ENCODE measurements at places on chromosomes 2 and 18.

DNA sequence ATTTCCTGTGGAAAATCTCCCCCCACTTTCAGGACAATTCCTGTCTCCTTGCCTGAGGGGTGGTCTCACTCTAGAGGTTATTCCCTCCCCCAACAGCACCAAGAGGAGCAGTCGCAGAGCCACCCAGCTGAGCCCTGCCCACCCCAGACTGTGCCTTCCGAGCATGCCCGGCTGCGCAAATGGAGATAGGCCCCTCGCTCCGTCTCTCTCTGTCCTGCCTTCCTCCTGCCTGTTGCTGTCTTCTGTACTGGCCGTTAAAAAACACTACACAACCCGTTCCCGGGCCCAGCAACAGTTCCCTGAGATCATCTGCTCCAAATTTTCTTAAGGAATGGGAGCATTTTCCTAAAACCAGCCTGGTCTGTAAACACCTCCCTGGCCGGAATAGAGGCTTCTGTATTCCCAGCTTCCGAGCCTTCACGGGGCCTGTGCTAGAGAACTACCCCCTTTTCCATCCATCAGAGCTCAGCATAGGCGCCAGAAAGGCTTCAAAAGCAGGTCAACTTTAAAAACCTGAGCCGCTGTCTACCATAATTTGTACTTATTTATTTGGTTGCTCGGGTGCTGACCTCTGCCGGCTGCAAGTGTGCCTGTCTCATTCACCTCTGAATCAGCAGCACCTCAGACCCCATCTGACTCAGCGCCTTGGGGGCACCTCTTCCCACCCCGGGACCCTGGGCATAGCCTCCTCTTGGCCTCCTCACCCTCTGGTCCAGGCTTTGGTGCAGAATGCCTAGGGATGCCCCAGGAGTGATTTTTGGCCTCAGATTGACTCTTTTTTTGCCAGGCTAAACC is 159.4 kb downstream of the PXDN start:
- no peak for DNase-seq

DNA sequence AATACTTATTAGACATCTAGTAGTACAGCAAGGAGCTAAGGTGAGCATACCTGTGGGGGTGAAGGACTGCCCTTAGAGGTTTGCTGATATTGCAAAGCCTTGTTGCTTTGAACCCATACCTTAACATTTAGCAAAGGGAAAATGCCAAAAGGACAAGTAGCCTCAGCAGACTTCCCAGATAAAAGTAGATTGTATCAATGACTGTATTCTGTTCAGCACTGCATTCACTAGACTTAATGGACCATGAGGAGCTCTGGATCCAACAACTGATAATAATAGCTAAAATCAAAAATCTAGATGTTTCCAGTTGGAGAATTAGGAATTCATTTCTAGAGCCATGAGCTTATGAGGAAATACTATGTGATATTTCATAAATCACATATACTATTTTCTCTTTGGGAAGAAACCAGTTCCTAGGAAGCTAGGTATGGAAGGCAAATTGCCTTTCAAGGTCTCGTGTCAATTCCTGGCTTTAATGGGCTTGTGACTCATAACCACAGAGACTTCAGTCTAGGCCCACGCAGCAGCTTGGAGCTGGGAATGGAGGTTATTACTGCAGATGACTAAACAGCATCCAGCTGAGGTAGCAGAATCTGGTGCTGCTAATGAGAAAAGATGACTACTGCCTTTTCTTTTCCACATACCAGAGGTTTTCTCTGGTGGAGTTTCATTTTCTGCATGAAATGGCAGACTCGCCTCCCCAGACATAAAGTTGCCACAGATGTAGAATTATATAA is 191.2 kb upstream of the NABP1 start:
- DNase-seq, result no peak

GRCh38 chr2:207836521-207837133 is 66.9 kb upstream of the FZD5 start:
- DNase-seq, result no peak

GRCh38 chr2:166375195-166375735 is 479 bp downstream of the SCN9A start:
- DNase-seq, result no peak

DNA sequence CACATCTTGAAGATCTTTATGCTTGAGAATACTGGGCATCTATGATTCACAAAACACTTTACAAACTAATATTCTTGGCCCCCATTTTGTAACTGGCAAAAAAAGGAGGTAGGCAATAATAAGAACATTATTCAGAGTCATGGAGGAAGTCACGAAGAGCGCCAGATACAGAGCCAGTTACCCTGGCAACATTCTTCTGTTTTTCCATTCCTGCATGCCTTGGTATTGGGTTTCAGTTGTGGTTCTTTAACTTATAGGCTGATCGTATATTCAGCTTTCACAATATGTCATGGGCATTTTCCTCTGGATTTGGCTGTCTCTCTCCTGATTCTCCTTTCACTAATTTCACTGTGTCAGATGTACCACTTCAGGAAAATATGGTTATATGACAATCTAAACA is 234.7 kb downstream of the HRH4 start:
- DNase-seq, result no peak

DNA sequence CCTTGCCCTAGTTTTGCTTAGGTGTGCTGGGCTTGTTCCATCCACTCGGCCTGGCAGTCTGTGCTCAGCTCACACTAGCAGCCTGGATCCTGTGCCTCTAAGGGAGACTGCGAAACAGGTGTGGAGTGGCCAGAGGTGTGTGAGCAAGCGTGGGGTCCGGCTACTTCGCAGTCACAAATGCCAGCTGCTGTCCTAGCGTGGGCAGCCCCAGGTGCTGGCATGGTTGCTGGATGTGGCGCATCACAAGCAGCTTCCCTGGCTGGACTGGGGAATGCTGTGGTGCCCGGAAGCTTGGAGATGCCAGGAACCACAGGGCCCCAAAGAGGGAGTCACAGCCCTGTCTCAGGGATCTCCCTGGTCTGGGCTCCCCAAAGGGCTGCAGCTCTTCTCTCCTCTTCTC is 119.0 kb upstream of the TMEFF2 start:
- DNase-seq, result no peak

DNA sequence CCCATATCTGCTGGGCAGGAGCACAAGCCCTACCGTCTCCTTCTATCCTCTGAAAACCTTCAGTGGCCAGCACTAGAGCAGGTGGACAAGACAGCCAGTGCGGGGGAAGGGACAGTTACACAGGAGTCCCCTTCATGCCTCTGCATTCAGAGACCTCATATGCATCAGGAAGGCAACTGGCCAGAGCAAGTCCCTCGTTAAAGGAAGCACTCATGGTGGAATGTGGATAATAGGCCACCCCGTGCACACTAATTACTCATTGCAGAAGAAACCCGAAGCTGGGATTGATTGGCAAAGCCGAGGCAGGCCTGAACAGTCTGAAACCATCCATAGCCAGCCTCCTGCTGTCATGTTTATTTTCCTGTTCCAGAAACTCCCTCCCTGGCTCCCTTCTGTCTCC is 11.2 kb downstream of the KIAA2012 start:
- no peak for DNase-seq
